ENCODE measurements at places on chromosomes 11 and 22. TPM values are rescaled to one million over a fixed set of nuclear protein-coding genes. Genes with fewer than 3 reads are reported as not detected.
A peak's percentile ranks its signal among the peaks of the same experiment; 100 is the strongest.

DNA sequence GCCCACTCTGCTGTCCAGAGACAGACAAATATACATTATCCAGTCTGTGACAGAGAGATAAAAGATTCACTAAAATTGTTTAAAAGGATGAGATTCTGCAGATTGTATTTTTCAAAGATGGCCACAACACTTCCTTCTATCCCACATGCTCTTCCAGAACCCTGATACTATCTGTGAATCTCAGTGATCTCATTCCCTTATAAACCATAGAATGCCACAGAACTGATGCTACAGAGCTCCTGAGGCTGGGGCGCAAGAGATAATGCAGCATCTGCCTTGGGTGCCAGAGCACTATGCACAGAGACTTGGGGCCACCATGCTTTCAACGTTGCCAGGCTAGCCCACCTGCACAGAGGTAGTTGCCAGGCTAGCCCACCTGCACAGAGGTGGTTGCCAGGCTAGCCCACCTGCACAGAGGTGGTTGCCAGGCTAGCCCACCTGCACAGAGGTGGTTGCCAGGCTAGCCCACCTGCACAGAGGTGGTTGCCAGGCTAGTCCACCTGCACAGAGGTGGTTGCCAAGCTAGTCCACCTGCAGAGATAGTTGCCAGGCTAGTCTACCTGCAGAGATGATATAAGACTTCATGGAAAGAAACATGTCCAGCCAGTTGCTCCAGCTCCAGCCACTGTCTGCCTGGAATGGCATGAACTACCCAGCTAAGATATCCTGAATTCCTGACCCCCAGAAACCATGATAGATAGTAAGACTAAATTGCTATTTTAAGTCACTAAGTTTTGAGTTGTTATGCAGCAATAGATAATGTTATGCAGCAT is 17.6 kb upstream of the SEPTIN5 start:
- no peak for DNase-seq
- no peaks in the 10 kb centered on the region for H3K27me3 ChIP-seq

GRCh38 chr11:65505466-65506289 is 6.8 kb downstream of the MALAT1 start:
- H3K36me3 ChIP-seq = peaks cover 15% of the 10 kb centered on the region
- H3K4me3 ChIP-seq = no peak overlapping the region
- H3K27me3 ChIP-seq = no peaks in the 10 kb centered on the region
- H3K27ac ChIP-seq = peak overlapping the region; percentile 20

Gene IGLL1
- not detected for total RNA-seq

Gene ZNF214
- 2.1 TPM for total RNA-seq

Gene SCGB1D4
- total RNA-seq = not detected

Gene CCDC116
- total RNA-seq = 0.52 TPM

Gene P2RY6
- total RNA-seq = not detected

Gene VSTM5
- total RNA-seq = not detected
